ENCODE measurements at places on chromosomes 4 and X. TPM values are rescaled to one million over a fixed set of nuclear protein-coding genes. Genes with fewer than 3 reads are reported as not detected.

DNA sequence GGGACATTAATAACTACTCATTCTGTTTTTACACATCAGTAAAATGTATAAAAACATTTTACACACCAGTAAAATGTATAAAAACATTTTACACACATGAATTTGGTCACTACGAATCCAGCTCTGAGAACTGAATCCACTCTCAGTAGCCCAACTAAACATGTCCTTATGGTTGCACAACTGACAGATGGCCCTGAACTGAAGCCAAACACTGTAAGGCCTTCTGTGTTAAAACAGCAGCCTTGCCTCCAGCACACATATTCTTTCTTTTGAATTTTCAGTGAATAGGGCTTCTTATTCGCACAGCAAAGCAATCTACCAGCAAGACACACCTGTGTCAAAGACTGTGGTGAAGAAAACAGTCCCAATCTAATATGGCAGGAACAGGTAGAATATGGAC, 169.9 kb upstream of the FMR1 start:
- no peak for DNase-seq

DNA sequence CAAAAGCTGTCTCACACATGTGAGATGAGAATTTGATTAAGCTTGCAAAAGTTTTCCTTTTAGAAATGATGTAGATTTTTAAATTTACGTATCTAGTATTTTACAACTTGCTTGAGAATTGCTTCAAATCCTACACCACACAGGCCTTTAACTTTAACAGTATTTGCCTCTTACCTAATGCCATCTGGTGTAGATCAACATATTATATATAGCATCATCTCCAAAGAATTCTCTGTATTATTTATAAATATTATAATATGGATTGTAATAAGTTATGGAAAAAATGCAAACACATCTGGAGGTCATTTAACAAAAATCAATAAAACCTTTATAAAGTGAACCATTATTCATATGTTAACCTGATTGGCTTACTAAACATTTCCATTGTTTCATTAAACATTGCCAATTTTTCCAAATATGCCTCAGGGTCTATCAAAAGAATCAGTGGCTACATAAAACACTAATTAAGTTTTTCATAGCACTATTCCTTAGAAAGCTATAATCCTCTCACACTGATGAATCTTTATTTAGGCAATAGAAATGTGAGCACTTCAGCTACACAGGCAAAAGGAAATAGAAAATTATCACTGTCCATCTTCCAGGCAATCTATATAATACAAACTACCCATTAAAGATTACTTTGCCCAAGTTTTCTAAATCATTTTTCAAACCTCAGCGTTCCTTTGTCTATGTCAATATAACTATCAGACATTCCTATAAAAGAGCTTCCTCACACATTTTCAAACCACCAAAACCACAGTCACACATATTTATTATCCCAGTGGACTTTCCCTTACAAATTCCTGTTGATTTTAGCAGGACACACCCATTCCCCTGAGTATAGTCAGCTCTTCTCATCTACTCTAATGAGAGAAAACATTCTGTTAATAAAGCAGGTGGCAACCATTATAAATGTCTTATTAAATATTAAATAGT, 83.5 kb upstream of the INTU start:
- DNase-seq, result peak; percentile 2

- DNase-seq, result no peak
These were observed 28.7 kb upstream of the CASK start for GRCh38 chrX:41952102-41952501.

- DNase-seq, result no peak
These were observed 30.8 kb downstream of the SPINK2 start for GRCh38 chr4:56790691-56791091.

GRCh38 chr4:37693450-37694190, 7.4 kb upstream of the RELL1 start:
- DNase-seq, result peak; percentile 96

DNA sequence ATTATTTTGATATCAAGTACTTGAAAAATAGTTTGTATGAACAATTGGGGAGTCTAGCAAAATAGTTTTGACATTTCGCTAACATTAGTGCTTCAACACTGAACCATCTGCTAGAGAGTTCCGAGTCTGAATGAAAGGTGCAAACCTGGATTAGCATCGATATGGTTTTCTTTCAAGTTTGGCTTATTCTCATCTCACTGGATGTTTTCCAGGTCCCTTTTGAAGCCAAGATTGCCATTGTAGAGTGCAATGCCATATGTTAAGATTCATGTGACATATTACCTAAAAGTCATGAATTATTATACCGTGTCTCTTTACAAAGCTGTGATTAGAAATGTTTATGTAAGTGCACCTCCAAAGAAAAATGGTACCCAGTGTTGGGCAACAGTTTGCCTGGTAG, 36.8 kb upstream of the NAA11 start:
- no peak for DNase-seq

- DNase-seq, result peak; percentile 83
These were observed 39.2 kb downstream of the COPS4 start for GRCh38 chr4:83074086-83074704.

GRCh38 chr4:125762537-125762936, 447.8 kb downstream of the FAT4 start:
- DNase-seq, result peak; percentile 9

DNA sequence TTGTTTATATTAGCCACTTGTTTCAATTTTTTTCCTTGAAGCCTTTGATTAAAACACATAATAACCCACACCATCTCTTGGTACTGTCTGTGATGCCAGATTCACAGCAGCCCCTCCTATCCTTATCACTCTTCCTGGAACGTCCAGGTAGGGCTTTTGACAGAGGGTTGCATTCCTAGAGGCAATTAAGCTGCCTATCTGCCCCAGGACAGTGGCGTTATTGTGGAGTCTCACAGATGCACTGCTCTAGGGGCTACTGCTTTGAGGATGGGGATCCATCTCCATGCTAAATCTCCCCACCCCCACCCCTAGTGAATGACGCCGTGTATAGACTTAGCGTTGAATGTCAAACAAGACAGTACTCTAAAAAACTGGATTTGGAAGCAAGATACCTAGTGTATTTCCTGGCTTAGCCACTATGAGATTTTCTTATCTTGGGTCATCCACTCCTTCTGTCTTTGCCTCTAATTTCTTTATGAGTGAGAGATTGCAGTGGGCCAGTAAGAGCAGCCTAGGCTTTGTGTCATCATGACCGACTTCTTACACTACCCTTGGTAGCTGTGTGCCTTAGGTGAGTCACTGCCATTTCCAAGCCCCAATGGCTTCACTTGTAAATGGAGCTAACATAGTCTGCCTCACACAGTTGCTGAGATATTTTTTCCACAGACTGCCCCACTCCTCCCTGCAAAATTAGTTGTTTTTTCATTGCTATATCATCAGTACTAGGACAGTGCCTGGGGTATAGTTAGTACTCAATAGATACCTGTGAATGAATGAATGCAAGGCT, 90.9 kb downstream of the EGF start:
- DNase-seq, result peak; percentile 36

DNA sequence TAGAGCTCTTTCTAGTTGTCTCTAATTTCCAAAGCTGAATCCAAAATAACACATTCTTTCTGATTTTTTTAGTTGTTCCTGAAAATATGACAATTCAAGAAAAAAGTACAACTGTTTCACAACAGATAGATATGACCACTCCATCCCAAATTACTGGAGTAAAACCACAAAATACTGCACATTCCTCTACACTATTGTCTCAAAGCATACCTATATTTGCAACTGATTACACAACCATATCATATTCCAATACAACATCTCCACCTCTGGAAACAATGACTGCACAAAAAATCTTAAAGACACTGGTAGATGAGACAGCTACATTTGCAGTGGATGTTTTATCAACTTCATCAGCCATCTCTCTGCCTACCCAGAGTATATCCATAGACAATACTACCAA, 43.6 kb downstream of the ADGRG4 start:
- DNase-seq, result no peak

GRCh38 chr4:46274717-46275116, 115.2 kb downstream of the GABRA2 start:
- DNase-seq, result peak; percentile 10

DNA sequence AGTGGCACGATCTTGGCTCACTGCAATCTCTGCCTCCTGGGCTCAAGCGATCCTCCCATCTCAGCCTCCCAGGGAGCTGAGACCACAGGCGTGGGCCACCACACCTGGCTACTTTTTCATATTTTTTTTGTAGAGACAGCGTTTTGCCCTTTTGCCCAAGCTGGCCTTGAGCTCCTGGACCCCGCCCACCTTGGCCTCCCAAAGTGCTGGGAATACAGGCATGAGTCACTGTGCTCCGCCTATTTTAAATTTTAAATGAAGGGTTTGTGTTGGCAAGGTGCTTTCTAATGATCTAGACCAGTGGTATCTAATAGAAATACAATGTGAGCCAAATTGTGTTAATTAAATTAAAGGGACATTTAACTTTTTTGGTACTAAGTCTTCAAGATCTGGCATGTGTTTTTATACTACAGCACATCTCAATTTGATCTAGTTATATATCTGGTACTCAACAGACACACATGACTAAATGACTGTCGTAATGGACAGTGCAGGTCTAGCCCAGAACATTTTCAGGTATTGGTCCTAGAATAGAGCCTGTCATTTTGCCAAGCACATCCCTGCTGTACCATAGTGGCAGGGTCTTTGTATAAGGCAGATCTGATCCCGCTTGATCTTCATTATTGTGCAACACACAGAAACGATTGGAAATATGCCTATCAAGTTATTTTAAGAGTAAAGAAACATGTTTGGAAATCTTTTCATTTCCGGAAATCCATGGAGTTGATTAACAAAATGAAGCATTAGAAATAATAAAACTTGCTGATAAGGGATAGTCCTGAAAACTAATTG, 7.3 kb downstream of the PGK1 start:
- no peak for DNase-seq

Gene H2AZ1
- 327 TPM for total RNA-seq

Gene SASH3
- total RNA-seq, result not detected

Gene RIPPLY1
- not detected for total RNA-seq

Gene UGT8
- total RNA-seq, result not detected

Gene PITX2
- total RNA-seq, result 5.8 TPM

Gene CABS1
- total RNA-seq, result not detected

Gene CSAG3
- total RNA-seq, result not detected

Gene EGFL6
- not detected for total RNA-seq

Gene CCNB3
- total RNA-seq, result not detected

Gene TCP11X2
- total RNA-seq, result not detected

Gene MAGIX
- total RNA-seq, result 1.3 TPM

Gene ARHGEF38
- total RNA-seq, result not detected
